ENCODE measurements at places on chromosomes 12 and 14.

- DNase-seq = no peak
These were observed 11.7 kb downstream of the RTL1 start for GRCh38 chr14:100891501-100892445.

DNA sequence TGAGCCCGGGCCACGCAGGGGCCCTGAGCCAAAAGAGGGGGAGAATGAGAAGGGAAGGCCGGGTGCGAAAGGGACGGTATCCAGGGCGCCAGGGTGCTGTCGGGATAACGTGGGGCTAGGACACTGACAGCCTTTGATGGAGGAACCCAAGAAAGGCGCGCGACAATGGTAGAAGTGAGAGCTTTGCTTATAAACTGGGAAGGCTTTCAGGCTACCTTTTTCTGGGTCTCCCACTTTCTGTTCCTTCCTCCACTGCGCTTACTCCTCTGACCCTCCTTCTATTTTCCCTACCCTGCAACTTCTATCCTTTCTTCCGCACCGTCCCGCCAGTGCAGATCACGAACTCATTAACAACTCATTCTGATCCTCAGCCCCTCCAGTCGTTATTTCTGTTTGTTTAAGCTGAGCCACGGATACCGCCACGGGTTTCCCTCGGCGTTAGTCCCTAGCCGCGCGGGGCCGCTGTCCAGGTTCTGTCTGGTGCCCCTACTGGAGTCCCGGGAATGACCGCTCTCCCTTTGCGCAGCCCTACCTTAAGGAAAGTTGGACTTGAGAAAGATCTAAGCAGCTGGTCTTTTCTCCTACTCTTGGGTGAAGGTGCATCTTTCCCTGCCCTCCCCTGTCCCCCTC is 3.0 kb downstream of the SSTR1 start:
- no peak for DNase-seq

GRCh38 chr14:77098529-77099353 is 683 bp downstream of the CIPC start:
- DNase-seq = no peak

- DNase-seq = no peak
These were observed 53.3 kb downstream of the BMAL2 start for GRCh38 chr12:27385766-27386564.

DNA sequence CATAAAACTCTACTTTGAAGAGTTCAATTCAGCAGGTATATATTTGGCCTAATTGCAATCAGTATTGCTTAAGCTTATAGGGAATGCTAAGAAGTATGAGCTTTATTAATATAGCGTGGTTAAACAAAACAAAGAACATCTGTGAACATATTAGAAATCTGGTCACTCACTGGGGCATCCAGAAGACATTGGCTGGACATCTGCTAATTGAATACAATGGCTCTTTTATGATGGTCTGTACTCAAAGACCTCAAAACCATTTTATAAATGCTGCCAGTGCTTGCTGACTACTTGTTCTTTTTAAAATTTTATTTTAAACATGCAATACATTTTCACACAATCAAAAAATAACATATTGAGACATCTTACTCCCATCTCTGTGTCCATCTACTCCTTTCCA is 173.0 kb downstream of the STXBP6 start:
- no peak for DNase-seq
